ENCODE measurements at places on chromosomes 2 and 18. TPM values are rescaled to one million over a fixed set of nuclear protein-coding genes. Genes with fewer than 3 reads are reported as not detected.

CRIM1 gene
- total RNA-seq: 26.1 TPM

- no peak for ATAC-seq
Measured at GRCh38 chr18:570697-571096, 9.5 kb upstream of the CETN1 start.

GRCh38 chr18:63261029-63261428 is 58.5 kb downstream of the BCL2 start:
- no peak for ATAC-seq

DNA sequence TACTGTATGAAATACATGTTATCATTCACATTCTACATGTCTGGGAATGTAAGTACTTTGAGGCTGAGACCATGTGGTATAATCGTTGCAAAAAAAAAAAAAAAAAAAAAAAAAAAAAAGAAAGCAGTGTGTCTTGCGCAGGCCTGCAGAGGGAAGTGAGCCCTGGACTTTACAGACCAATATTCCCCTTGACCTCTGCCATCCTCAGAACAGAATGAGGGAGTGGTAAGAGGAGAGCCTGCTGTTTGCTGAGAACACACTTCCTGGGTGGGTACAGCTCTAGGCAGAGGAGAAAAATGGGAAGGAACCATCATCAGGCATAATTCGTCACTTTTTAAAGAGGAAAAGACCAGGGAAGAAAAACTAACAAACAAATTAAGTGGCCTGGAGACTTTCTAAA is 28.8 kb upstream of the TBC1D8 start:
- peak; percentile 45 for ATAC-seq

GLI2 gene
- total RNA-seq: 0.45 TPM

ATP5F1A gene
- total RNA-seq: 547 TPM

CYRIA gene
- 12.1 TPM for total RNA-seq

SP140 gene
- total RNA-seq: 0.38 TPM

DNA sequence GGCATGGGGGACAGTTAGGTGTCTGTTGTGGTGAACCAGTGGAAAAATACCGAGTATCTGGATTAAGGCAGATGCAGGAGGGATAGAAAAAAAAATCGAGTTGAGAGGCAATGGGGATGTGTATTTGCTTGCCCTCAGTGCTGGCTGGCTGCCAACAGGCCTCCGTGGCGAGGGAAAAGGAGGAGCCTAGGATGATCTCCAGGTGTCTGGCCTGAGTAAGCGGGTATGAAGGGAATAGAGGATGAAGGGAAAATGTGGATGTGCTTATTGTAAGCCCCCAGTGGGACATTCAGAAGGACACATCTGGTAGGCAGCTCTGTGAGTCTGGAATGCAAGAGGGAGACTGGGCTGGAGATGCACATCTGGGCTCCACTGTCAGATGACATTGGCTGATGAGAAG is 22.8 kb downstream of the KCNS3 start:
- peak; percentile 38 for ATAC-seq

DNA sequence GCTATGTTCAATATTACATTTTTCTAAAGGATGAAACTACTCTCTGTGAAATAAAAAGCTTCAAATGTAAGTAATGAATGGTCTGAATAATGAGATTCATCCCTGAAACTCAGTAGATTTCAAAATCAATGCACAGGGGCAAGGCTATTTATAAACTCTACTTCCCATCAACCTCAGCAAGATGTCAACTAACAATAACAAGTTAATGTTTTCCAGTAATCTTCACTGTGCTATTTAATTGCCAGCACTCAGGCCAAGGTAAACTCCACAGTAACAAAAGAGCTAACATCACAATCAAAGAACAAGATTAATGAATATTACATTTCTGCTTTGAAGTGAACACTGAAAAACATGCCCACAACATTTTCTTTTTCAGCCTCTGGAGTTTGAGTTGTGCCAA is 144.3 kb upstream of the ZFP36L2 start:
- ATAC-seq: peak; percentile 83

GRCh38 chr2:227147023-227147422 is 17.0 kb downstream of the COL4A4 start:
- ATAC-seq: no peak

- no peak for ATAC-seq
Measured at GRCh38 chr2:79713131-79713785, 200.4 kb downstream of the CTNNA2 start.

GRCh38 chr18:8635087-8635486 is 25.9 kb downstream of the RAB12 start:
- no peak for ATAC-seq

All from motor neuron (in vitro differentiated cells).